ENCODE measurements at places on chromosomes 16 and 17.
A peak's percentile ranks its signal among the peaks of the same experiment; 100 is the strongest.

GRCh38 chr16:54822492-54822891 lies 108.2 kb upstream of the IRX5 start:
- no peak for DNase-seq

- DNase-seq, result peak; percentile 48
Observed at GRCh38 chr17:6639586-6640535, 650 bp downstream of the KIAA0753 start.

DNA sequence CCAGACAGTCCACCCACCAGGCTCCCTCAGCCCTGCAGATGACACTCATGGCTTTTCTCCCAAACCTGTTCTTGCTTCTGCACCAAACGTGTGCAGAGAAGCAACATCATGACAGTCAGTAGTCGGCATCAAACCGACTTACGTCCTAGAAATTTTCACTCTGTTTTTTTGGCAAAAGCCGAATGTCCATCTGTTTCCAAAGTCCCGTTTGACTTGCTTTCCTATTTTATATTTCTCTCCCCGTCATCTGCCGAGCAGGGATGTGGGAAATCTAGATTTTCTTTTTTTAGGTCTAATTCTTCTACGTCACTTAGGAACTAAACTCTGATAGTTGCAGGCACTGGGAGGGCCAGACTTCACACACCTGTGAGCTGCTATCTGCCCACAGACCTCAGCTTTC lies 104.9 kb downstream of the RMI2 start:
- DNase-seq, result no peak

GRCh38 chr17:34207572-34207971 lies 47.5 kb upstream of the CCL2 start:
- peak; percentile 21 for DNase-seq

GRCh38 chr17:81557276-81558114 lies 5.3 kb upstream of the FAAP100 start:
- no peak for DNase-seq

DNA sequence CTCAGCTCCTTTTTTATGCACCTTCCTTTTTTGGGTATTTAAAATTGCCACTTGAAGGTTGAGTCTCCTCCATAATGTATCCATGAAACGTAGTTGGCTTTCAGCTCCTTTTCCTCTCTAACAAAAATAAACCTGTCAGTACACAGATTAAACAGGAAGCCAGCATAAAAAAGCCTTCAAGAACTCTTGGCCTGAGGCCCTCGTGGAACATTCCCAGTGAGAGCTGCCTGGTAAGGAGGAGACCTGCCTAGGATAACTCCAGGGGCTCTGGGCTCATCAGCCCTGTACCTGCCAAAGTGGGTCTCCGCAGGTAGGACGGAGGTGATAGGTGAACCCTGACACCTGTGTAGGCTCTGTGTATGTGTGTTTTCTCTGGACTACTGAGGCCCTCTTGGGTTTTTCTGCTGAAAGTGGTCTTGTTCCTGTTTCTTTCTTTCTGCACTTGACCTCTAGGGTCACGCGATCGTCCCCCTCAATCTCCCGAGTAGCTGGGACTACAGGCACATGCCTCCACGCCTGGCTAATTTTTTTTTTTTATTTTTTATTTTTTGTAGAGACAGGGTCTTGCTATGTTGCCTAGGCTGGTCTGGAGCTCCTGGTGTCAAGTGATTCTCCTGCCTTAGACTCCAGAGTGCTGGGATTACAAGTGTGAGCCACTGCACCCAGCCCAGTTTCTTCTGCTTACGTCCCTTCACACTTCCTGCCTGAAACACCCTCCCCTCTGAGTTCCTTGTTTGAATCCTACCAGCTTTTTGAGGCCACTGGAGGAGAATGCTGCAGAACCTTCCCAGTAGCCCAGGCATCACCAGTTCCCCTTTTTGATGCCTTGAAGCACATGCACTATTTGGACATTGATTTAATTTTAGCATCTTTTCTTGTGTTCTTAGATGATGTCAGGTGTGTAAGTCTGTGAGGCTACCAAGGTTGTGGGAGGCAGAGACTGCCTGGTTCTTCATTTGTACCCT lies 9.8 kb downstream of the PGS1 start:
- no peak for DNase-seq

GRCh38 chr16:11743308-11744074 lies 834 bp upstream of the TXNDC11 start:
- peak; percentile 74 for DNase-seq

GRCh38 chr17:7370853-7371252 lies 10.0 kb upstream of the TNK1 start:
- no peak for DNase-seq

- no peak for DNase-seq
Observed at GRCh38 chr17:3915581-3915994, 677 bp downstream of the P2RX1 start.

- DNase-seq, result no peak
Observed at GRCh38 chr16:1290860-1291575, 18.4 kb upstream of the UBE2I start.

DNA sequence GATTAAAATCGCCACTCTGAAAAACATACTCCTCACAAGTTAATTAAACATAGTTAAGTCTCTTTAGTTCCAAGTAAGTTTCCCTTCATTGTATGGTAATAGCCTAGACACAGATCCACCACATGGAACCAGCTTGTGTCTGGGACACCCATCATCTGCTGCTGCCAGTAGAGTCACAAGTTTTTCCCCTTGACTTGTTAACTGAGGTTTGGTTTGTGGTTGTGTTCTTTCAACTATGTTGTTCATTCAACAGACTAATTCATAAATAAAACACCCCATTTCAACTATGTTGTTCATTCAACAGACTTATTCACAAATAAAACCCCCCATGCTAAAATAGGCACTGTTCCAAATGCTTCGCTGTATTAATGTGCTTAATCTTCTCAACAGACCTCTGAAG lies 24.4 kb downstream of the YWHAE start:
- no peak for DNase-seq

- DNase-seq, result peak; percentile 34
Observed at GRCh38 chr17:49496183-49496866, 1.2 kb downstream of the NGFR start.

DNA sequence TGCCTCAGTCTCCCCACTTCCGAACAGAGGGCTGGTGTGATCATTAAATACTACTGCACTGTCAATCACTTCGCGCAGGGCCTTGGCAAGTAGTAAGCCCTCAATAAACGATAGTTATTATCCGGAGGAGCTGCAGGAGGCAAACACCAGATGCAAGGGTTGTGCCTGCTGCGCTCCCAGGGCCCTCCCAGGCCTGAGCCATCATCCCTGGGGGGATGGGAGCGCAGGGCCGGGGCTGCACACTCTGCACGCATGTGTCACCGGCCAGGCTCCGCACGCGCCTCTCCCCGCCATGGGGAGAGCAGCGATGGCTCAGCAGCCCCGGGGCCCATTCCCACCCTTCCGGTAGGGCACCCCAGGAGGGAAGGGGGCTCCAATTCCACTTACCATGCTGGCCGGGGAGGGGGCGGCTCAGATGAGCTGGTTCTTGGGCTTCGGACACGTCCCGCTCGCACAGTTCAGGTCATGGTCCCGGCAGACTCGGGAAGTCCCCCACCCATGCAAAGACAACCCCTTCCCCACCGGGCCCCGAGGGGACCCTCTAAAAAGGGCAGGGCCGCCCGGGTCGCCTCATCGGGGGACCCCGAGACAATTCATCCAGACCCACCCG lies 681 bp downstream of the XPO6 start:
- peak; percentile 77 for DNase-seq

DNA sequence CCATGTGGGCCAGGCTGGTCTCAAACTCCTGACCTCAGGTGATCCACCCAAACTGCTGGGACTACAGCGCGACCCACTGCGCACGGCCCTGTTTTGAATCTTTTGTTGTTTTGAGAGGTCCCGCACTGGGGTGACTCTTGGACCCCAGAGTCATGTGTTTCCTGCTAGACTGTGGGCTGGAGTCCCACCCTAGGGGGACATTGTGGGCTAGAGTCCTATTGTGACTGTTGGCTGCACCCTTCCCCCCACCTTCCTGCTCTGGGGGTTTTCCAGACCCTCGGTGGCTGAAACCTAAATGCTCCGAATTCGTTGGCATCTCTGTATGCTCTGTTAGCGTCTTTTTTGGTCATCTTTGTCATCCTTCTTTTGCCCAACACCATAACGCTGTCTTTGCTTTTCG lies 16.0 kb downstream of the NUPR1 start:
- no peak for DNase-seq

DNA sequence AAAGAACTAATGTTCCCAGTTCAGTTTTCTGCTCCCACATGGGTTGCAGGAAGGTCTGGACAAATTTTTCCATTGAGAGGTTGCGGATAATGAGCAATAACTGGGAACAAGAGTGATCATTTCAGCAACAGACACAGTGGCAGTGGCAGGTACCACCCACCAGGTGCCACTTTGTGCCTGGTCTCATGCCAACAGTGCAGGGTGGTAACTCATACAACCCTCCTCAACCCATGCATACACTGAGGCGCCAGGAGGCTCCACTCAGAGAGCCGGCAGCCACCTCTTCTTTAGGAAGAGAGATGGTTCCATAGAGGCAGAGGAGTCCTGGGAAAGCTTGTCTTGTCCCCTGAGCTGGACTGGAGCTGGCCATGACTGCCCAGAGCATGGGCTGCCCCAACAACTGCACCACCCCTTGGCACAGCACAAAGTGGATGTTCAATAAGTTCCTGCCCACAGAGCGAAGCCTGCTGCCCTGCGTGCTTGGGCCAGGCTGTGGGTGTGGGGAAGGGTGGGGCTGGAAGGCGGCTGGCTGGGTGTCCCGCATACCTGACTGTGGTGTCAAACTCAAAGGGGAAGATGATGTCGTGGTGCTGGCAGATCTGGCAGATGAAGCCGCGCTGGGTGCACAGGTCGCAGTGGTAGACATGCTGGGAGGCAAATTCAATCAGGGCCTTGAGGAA lies 6.4 kb upstream of the ARHGAP27 start:
- DNase-seq, result no peak

DNA sequence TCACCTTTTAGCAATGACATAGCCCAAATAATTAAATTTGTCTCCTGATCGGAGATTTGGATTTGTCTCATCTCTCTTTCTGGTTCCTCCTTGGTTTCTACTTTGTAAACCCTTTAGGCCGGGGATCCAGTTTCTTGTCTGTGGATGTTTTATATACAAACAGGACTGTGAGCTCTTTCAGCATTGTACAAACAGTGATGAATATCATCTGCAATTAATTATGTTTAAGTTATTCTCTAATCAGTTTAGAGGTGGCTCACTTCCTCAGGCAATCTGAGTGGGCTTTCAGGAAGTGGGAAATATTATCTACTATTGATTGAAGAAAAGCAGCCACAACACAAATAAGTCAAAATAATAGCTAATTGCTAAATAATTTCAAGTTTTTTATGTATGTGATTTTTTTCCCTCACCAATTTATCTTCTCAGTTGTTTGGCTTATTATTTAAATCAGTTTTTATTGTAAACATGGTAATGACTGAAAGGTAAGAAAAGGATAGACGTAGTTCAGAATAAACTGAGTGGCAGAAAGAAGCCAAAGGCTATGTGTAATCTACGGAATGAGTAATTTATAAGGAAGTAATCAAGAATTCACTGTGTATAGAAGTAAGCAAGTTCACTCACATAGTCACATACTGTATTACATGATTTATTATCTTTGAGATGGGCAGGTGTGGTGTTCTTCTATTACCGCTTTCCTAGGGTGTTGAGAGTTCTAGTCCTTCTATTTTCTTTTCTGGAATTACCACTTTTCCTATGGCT lies 3.4 kb upstream of the ABCC11 start:
- DNase-seq, result no peak

GRCh38 chr17:13268791-13269595 lies 251.2 kb upstream of the ELAC2 start:
- no peak for DNase-seq

DNA sequence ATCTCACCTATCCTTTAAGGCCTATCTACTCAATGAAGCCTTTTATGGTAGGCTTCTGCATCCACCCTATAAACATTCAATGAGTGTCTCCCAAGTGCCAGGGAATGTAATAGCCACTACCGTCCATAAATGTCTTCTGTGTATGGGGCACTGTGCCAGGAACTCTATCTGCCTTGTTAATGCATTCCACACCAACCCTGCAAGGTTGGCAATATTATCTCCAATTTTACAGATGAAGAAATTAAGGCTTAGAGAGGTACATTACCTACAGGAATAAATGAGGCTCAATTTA lies 20.0 kb downstream of the MAP3K14 start:
- no peak for DNase-seq

- DNase-seq, result no peak
Observed at GRCh38 chr17:7720125-7720524, 2.6 kb downstream of the DNAH2 start.

- DNase-seq, result no peak
Observed at GRCh38 chr16:30886145-30886544, 7.7 kb downstream of the BCL7C start.

DNA sequence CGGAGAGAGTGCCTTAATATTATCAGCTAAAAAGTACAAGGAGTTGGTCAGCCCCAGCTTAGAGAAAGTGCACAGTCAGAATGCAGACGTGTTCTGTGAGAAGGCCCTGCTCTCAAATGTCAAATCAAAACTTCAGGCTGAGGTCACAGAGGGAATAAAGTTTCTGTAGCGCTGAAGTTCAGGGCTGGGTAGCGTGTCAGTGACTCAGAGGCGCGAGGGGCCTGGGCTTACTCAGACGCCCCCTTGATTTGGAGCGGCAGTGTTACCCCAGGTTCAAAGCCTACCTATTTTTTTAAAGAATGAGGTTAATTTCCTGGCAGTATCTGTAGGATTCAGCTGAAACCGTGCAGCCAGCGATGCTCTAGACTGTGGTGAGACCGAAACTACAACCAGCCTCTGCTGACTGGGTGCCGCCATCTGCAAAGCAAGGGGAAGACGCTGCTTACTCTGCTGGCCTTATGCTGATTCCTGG lies 4.8 kb downstream of the CIAO3 start:
- no peak for DNase-seq

- DNase-seq, result no peak
Observed at GRCh38 chr17:31073411-31073810, 21.4 kb upstream of the NF1 start.

DNA sequence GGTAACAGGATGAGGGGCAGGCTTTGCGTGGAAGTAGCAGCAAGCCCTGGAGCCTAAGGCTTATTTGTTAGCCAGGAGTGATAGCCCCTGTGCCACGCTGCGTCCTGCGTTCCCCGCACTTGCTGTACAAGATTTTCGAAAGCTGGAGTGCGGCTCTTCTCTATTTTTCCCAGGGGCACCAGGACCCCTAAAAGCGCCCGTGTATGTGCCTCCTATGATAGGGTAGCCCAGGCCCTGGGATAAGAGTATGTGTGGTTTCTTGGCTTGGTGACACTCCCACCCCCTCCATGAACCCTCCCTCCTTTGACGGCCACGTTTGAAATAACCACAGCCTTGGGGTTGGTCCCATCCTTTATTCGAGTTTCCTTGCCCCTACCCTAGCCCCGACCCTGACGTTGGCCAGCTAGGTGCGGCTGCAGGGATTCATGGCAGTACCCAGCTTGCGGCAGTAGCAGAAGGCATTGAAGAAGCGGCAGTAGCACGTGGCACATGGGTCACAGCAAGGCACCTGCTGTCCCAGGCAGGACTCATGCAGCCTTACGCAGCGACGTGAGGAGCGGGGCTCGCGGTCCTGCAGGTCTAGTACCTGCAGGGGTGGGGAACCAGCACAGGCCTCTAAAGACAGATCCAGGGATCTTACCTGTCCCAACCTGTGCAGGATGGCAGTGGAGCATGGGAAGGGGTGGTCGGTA lies 968 bp downstream of the AGRP start:
- no peak for DNase-seq
